RPMI8226 (cell line): ENCODE measurements at places on chromosomes 6 and 20.

DNA sequence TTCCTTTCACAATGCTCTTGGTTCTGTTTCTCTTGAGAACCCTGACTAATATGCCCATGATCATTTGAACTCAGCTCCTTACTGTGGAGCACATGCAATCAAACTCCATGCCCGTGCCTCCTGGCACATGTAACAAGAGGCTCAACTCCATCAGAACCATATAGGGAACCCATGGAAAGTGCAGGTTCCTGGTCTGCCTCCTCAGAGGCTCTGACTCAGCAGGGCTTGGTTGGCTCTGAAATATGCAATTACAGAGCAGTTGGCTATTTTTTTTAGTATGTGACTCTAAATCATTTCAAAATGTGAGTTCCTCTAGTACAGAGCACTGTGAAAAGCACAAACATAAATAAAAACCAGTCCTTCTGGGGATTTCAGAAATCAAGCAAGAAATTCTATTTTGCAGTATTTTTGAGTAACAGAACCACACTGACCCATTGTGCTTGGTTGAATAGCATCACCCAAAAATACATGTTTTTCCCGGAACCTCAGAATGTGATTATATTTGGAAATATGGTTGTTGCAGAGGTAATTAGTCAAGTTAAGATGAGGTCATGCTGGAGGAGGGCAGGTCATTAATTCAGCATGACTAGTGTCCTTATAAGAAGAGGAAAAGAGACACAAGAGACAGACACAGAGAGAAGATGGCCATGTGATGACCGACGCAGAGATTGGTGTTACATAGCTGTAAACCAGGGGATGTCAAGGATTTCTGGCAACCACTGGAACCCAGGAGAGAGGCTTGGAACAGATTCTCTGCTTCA lies 13.2 kb upstream of the MAP3K4 start:
- DNase-seq = no peak

DNA sequence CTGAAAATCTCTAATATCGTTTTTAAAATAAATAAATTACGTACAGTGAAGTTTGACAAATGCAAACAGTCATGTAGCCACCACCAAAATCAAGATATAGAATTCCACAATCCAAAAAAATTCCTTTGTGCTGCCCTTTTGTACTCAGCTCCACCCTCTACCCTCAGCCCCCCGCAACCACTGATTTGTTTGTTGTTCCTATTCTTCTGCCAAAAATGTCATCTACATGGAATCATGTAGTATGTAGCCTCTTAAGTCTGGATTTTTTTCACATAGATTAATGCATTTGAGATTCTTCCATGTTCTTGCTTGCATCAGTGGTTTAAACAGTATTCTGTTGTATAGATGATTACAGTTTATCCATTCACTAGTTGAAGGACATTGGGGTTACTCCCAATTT lies 8.5 kb upstream of the REPS1 start:
- DNase-seq = no peak

- DNase-seq = no peak
These were observed 140.7 kb upstream of the STXBP5 start for GRCh38 chr6:147063469-147064031.

GRCh38 chr6:36514554-36515456 lies 32.5 kb downstream of the STK38 start:
- no peak for DNase-seq

DNA sequence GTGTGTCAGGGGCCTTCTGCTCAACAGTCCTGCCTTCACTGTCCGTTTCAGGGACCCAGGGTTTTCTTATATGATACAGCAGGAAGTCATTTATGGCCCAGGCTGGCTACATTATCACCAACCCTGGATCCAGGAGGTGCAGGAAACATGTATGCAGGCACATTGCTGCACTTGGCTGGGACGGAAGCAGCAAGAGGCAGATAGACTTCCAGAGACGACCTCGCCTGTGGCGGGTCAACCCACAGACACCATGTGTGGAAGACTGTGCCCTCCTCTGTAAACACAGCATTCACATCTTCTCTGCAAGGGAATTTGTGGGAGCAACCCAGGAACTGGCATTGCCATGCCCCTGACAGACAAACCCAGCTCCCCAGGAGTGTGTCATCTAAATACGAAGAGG lies 43.7 kb downstream of the TBC1D7 start:
- DNase-seq = no peak

GRCh38 chr20:11429168-11429567 lies 488.5 kb upstream of the BTBD3 start:
- no peak for DNase-seq

DNA sequence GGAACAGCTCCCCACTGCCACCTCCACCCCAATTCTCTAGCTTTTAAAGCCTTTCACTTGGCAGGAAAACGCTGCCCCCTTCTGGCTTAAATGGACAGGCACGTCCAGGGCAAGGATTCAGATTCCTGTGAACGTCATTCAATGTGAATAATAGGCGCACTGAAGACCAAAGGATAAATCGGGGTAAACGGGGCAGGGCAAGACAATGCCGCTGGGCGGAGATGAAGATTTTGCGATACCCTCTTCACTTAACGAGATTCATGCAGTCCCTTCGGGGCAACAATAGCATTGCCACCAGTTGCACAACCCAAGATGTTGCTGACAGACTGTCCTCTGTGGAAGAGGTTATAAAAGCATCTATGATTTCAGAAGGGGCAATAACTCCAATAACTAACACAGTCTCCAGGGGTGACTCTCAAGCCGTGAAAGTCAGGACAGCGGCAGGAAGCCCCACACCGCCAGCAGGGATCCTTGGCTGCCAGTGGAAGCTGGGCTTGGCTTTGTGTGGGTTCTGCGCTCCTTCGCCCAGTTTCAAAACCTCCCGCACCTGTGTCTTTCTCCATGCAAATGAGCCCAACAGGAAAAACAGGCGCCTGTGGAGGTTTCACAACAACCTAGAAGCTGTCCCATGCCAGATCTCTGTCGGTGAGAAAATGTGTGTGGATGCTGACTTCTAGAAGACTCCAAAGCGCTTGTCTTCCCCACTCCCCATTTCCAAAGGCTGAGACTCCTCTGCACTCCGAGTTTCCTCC lies 291.8 kb downstream of the BMP7 start:
- peak; percentile 78 for DNase-seq

DNA sequence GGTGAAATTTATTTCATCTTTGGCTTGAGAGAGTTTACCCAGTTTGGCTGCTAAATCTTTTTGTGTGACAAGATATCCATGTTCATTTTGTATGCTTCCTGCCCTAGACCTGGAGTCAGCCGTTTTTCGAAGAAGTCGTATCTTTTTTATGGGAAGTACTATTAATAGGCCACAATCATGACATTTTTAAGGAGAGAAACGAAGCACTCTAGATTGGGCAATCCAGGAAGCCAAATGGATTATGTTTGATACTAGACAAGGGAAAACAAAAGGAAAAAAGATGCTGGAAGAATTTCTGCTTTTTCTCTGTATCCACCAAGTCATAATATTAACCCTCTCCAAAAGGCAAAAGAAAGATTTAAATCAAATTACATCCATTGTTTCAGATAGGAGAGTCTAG lies 214.6 kb downstream of the HDGFL1 start:
- no peak for DNase-seq

GRCh38 chr6:122393351-122393896 lies 6.0 kb upstream of the HSF2 start:
- DNase-seq = no peak

GRCh38 chr20:50729901-50730764 lies 1.2 kb upstream of the PARD6B start:
- DNase-seq = no peak

DNA sequence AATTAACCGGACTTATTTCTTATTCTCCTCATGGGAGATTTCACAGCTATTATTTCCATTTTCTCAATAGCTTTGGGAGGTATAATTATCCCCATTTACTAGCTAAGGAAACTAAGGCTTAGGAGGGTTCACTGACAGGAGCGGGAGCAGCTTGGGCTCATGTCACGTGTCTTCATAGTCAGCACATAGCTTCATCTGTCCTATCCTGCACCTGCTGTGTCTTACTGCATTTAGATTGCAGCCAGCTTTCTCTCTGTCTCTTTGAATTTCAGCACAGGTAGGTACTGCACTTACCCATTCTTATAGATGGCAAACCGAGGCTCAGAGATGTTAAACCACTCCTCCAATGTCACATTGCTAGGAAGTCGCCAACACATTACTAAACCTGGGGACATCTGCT lies 839.9 kb downstream of the MAFB start:
- no peak for DNase-seq

GRCh38 chr6:83359638-83360037 lies 71.2 kb downstream of the ME1 start:
- no peak for DNase-seq

GRCh38 chr20:62389601-62390087 lies 2.7 kb downstream of the RPS21 start:
- no peak for DNase-seq

GRCh38 chr6:47464052-47464451 lies 13.5 kb upstream of the CD2AP start:
- DNase-seq = no peak

DNA sequence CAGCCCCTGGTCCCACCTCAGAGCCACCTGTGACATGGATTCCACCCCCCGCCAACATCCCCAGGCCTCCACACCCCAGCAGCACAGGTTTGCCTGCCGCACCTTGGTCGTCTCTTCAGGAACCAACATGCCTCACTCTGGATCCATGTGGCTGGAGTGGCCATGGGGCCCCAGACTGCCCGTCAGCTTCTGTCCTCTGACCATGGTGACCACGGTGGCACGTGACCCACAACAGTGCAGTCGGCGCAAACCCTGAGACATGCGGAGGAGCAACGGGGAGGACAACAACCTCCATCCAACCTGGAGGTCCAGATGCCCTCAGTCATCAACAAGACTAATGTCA lies 85.6 kb downstream of the ANKRD60 start:
- no peak for DNase-seq

- no peak for DNase-seq
These were observed 16.7 kb downstream of the TIAM2 start for GRCh38 chr6:155011809-155012291.

DNA sequence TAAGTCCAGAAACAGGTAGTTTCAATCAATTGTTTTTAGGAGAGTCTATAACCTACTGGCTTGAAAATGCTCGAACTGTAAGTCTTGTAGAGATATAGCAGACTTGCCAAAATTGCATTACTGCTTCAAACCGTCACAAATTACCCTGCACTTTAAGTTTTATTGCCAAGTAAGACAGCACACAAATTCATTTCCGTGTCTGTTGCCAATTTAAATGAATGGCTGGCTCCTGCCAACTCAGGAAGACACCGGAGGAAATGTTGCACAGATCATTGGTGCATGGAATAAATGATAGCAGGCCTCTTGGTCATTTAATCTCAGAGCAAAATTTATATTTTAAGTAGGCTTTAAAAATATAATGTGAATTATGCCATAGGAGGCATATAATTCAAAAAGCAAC lies 438.1 kb downstream of the HACE1 start:
- no peak for DNase-seq

DNA sequence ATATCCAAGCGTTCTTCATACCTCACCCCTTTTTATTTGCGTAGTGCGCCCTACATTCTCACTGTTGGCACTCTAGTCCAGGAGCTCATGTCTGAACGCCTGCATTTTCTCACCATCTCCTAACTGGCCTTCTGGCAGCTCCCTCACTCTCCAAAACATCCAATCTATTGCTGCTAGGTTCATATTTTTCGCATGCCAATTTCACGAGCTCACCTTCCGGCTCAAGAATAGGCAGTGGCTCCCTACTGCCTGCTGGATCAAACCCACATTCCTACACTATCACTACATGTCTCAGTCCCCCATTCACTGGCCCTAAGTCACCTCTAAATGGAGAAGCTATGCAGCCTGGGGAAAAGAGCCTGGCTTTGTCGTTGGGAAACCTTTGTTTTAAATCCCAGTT lies 115.0 kb downstream of the IPCEF1 start:
- no peak for DNase-seq

DNA sequence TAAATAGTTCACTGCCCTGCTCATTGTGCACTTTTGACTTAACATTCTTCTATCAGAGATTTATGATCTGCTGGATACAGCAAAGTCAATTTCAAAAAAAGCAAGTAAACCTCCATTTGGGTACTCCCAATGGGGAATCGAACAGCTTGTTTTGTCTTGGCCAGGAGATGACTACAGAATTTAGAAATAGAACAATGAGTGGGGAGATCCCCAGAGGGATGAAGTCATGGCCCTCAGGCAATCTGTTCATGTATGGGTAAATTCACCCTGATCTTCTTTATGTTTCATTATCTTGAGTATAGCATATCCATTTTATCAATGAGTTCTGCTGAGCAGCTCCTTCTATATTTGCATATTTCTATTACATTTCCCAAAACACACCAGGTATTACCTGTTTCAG lies 1681.9 kb downstream of the HACE1 start:
- DNase-seq = no peak

DNA sequence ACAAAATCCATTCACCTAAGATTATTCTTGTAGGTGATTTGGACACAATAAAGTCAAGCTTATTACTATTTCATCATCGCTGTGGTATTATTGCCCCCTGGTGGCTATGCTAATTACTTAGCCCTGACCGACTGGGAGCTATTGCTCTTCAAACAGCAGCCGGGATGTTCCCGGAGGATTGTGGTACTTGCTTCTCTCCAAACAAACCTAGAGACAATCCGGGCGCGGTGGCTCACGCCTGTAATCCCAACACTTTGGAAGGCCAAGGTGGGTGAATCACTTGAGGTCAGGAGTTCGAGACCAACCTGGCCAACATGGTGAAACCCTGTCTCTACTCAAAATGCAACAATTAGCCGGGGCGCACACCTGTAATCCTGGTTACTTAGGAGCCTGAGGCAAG lies 15.4 kb upstream of the STMND1 start:
- DNase-seq = peak; percentile 56

DNA sequence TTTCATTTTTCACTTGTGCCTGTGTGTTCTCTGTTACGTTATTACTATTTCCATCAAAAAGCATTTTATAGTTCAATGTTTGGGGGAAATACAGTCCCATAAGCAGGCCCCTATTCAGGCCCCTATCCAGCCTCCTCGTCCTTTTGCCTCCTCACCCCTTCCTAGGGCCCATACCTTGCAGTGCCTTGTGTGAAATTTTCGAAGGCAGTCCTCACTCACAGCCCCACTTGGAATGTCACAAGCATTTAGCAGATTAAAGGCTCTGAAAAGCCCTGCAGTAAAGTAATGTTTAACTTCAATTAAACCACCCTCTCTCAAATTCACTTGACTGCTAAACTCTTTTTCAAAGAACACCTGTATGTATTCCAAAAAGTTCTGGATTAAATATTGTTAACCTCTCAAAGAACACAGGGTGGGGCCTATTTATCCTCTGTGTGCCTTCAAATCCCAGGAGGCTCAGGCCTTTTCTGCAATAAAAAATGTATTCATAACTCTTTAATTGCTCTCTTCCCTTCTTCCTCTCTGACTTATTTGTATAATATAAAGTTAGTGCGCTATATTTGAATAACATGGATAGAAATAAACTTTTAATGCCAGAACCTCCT lies 202.5 kb downstream of the FOXA2 start:
- peak; percentile 2 for DNase-seq

DNA sequence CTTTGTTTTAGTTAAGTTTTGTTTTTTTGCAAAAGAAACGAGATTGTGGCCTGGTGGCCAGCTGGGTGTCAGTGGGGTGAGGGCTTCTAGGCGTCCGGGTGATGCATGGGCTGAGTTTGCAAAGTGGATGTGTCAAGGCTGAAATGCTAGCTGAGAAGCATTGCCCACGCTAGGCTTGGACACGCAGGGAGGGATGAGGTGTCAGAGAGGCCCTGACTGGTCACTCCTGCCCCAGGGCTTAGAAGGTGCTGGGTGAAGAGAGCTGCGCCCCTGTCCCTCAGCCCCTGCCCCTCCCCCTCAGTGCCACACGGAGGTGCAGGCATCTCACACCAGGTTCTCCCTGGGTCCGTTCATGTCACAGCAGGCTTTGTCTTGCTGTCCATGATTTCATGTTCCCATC lies 8.1 kb downstream of the OSBPL2 start:
- DNase-seq = no peak
